ENCODE measurements at places on chromosomes 4 and X. TPM values are rescaled to one million over a fixed set of nuclear protein-coding genes. Genes with fewer than 3 reads are reported as not detected.

RNF150 gene
- total RNA-seq: 31.2 TPM

NFKB1 gene
- 31.7 TPM for total RNA-seq

MSL3 gene
- total RNA-seq: 15.3 TPM

- no peak for DNase-seq
These were observed 291.7 kb downstream of the SLITRK2 start for GRCh38 chrX:146109362-146109761.

DNA sequence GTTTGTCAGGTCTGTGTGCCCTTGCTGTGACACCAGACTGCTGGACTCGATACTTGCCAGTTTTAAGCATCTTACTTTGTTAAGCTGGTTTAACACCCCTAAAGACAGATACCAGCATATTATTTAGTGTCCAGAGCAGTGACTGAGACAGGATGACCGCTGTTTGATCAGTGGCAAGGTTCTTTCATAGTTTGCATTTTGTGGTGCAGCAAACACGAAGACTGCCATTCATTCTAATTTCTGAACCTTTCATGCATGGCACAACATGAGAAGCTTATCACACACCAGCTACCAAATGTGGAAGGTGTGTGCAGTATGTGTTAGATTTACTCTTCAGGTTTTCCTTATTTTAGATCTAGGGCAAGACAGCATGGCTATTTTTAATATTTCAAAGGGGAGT is 28.2 kb downstream of the JADE1 start:
- DNase-seq: no peak

GRCh38 chrX:129077424-129078170 is 445.7 kb downstream of the SMARCA1 start:
- DNase-seq: no peak

- DNase-seq: no peak
These were observed 56.2 kb downstream of the METTL14 start for GRCh38 chr4:118741301-118741855.

F9 gene
- 0.10 TPM for total RNA-seq

RTL5 gene
- total RNA-seq: 15.4 TPM

Data from ovary (tissue), 10 donors.